ENCODE measurements at places on chromosomes 2 and 18.

DNA sequence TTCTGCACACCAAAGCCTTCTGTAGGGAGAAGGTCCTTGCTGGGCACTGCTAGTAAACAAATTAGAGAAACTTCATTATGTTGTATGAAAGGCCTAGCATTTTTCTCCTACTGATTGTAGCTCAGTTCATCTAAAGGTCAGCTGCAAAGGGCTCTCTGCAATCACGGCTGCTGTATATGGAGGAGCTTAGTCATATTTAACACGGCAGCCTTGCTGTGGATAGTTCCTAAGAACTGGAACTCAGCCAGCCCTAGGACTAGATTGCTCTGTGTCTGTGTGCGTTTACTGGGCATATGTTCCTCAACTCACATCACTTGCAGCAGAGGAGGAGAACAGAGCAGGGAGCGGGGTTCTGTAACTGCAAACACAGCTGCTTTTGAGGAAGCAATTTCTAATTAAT, 1103.9 kb upstream of the KLHL29 start:
- no peak for DNase-seq

DNA sequence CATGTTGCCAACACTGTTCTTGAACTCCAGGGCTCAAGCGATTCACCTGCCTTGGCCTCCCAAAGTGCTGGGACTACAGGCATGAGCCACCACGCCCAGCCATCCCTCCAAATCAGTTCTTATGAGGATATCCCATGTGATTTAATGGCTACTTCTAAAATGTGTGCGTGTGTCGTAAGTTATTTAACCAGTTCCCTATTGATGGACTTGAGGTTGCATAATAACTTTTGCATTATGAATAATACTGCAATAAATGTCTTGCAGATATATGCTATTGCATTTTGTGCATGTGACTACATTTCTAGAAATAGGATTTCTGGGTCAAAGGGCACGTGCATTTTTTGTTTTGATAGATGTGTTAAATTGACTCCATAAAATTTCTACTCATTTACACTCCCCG, 19.0 kb downstream of the DIPK1C start:
- no peak for DNase-seq

- no peak for DNase-seq
These were observed 1132.4 kb upstream of the CDH2 start for GRCh38 chr18:29309366-29309765.

DNA sequence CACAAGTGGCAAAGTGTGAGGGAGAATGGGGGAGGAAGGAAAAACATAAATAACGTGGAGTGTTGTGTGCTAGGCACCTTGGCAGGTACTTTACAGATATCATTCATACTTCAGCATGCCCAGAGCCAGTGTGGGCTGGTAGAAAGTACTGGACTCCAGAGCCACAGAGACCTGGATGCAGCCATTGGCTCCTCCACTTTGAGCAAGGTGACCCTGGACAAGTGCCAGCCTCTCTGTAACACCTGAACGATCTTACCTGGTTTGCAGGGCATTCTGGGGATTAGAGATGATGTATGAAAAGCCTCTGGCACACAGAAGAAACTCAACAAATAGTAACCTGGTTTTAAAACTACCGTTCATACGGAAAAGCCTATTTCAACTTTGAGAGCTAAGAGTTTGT, 6.3 kb downstream of the LOXHD1 start:
- DNase-seq: no peak

DNA sequence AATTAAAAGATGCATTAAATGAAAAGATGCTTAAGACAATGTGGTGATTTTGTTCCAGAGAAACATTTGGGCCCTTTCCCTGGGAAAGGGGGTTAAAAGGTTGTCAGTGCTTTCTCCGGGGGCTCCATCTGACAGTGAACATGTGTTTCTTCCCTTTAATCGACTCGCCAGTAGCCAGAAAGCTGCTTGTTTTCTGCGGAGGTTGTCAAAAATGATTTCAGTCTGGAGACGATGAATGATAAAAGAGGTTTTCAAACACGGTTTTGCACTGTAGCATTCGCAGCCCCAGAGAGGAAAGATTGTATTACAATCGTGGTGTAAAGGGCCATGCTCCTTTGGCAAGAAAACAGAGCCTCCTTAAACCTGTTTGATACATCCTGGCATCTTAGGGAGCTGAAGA, 111.5 kb upstream of the MEIS1 start:
- no peak for DNase-seq

GRCh38 chr2:84713441-84713840, 167.4 kb downstream of the TRABD2A start:
- DNase-seq: no peak
